ENCODE measurements at places on chromosomes 16 and 17.

- DNase-seq: no peak
These were observed 9.7 kb upstream of the TIMP2 start for GRCh38 chr17:78934681-78935418.

DNA sequence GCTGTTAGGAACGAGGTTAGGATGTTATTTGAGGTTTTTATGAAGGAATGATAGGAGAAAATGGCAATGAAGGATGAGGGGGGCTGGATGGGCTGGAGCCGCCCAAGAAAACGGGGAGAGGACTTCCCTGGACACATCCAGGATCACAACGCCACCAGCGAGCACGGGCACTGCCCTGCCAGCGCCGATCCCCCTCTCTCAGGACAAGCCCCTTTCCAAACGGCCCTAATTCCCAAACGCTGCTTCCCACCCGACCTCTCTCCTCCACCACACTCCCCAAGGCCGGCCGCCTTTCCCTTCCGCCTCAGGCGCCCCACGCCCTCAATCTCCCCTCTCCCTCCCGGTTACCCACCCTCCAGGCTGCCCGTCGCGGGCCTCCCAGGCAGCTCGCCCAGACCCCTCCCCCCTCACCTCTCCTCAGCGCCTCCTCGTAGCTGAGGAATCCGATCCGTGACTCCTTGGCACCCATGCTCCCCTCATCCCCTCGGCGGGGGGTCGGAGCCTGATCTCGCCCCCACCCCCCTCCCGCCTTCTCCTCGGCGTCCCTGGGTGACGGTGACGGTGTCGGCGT lies 377 bp downstream of the USP32 start:
- DNase-seq: peak; percentile 82

- DNase-seq: peak; percentile 79
These were observed at the start of the genes SGSH and SLC26A11 for GRCh38 chr17:80220054-80220735. Gene SGSH (minus strand): TSS chr17:80220333. CDS start chr17:80220313, 20 bp downstream. Gene SLC26A11 (plus strand): TSS chr17:80220427. CDS start chr17:80221561, 1,134 bp downstream.

DNA sequence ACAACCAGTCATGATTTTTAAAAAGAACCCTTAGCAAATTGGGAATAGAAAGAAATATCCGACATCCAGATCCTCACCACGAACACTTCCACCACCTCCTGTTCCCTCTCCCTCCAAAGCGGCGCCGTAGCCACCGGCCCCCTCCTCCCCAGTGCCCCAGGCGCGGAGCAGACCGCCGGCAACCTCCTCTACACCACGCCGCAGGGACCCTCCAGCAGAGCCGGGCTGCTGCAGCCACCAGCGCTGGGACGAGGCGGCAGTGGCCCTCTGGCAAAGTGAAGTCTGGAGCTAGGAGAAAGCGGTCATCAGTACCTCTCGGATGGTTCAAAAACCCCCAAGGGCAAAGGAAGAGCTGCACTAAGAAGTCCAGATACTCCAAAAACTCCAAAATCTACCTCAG lies 41.4 kb upstream of the SLFN13 start:
- DNase-seq: peak; percentile 52

DNA sequence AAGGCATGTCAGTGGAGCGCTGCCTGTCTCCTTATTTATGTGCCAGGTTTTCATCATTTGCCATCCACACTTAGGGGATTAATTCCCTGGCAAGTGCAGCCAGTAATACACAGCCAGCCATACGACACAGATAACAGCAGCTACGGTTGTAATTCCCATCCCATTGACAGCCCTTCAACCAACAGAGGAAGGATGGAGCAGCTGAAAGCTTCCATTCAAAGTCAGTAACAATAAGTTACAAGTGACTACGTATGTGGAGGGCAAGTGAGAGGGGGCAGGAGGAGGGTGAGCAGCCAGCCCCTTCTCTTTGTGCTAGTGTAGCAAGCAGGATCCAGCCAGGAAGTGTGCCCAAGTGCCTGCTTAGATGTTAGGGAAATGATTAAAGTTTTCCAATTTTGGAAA lies 53.8 kb upstream of the LYRM9 start:
- no peak for DNase-seq

- DNase-seq: peak; percentile 53
These were observed 129.7 kb upstream of the CHMP6 start for GRCh38 chr17:80861892-80862291.

- no peak for DNase-seq
These were observed 13.8 kb downstream of the AANAT start for GRCh38 chr17:76481071-76481655.

GRCh38 chr17:75834928-75835653 lies 9.1 kb downstream of the UNC13D start:
- peak; percentile 14 for DNase-seq

GRCh38 chr16:77213542-77214106 lies 14.4 kb downstream of the SYCE1L start:
- no peak for DNase-seq

DNA sequence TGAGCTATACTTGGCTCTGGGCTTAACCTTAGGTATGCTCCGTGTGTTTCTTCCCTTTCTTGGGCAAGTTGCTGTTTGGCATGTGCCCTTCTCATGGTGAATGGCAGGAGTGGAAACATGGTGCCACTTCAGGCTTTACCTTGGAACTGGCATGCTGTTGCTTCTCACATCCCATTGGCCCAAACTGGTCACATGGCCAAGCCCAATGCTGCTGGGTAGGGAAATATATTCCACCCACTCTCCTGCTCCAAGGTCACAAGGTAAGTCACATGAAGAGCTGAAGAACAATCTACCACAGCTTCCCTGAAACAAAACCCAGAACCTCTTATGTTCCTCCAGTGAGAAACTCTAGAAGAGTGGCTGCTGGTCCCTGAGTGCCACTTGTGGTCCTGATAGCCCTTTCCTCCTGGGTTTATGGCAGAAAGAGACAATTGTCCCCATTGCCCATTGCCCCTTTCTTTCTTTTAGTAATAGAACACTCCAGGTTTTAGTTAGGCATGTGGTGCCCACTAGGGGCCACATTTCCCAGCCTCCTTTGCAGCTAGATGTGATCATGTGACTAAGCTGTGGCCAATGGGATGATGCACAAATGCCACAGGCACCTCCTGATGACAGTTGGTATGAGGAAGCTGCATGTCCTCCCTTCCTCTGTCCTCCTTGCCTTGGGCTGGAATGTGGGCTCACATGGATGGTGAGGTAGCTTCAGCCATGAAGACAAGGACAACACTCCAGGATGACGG lies 50.3 kb downstream of the MEOX1 start:
- no peak for DNase-seq

DNA sequence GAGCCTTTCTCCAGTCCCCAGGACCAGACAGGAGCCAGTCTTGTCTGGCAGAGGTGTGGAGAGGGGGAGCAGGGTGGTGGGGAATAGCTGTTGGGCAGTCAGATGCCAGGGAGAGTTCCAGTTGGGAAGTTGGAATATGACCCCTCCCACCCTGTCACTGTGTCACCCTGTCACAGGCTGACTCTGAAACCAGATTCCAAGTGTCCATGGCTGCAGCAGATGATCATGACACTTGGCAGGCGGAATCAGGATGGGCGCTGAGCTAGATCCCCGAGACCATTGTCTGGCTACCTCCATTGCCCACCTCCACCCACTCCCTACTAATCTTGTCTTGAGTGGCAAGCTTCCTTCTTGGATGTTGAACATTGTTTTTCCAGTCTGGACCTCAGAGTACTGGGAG lies 9.2 kb upstream of the NFATC3 start:
- no peak for DNase-seq

DNA sequence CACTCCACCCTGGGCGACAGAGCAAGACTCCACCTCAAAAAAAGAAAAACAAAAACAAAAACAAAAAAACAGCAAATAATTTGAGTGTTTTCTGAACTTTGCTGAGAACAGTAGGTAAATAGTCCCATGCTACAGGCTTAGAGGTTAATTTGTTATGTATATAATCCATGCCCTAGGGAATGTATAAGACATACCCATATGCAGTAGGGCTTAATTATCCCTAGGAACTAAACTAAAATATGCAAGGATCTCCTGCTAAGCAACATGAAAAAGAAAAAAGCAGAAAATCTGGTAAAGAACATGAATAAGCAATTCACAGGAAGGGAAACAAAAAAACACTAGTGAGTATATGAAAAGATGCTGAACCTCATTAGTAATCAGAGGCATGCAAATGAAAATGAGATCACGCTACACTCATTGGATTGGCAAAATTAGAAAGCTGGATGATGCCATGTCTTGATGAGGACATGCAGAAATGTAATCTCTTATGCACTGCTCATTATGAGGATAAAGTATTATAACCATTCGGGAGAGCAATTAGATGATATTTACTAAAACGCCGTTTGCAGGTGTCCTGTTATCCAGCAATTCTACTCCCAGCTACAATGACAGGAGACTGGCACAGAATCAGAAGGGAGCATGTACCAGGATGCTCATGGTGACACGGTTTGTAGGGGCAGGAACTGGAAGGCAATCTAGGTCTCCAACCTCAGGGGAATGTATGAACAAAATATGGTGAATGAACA lies 5.6 kb downstream of the KCTD13 start:
- no peak for DNase-seq

GRCh38 chr17:36104701-36105181 lies 1.1 kb downstream of the CCL4 start:
- no peak for DNase-seq

DNA sequence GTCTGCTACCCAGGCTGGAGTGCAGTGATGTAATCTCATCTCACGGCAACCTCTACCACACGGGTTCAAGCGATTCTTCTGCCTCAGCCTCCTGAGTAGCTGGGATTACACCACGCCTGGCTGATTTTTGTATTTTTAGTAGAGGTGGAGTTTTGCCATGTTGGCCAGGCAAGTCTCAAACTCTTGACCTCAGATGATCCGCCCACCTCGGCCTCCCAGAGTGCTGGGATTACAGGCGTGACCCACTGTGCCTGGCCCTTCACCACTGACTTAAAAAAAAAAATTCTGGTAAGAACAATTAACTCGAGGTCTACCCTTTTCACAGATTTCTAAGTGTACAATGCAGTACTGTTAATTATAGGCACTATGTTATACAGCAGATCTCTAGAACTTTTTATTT lies 279.4 kb downstream of the PARN start:
- no peak for DNase-seq

GRCh38 chr16:85899444-85899843 lies 482 bp downstream of the IRF8 start:
- no peak for DNase-seq

GRCh38 chr17:19433727-19434340 lies 22.8 kb downstream of the RNF112 start:
- no peak for DNase-seq

DNA sequence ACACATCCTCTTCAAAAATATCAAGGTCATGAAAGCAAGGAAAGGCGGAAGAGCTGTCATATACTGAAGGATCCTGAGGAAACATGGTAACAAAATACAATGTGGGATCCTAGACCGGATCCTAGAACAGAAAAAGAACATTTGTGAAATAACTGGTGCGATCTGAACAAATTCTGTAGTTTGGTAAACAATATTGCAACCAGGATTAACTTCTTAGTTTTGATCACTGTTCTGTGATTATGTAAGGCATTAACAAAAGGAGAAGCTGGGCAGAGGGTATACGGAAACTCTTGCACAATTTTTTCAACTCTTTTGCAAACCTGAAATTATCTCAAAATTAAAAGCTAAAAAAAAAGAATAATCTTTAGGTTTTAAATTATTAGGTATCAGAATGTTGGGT lies 109.7 kb downstream of the TRIM37 start:
- no peak for DNase-seq

- peak; percentile 65 for DNase-seq
These were observed 41.5 kb upstream of the CDH5 start for GRCh38 chr16:66324815-66325515.

- DNase-seq: no peak
These were observed 32.8 kb downstream of the LDHD start for GRCh38 chr16:75083813-75084212.

DNA sequence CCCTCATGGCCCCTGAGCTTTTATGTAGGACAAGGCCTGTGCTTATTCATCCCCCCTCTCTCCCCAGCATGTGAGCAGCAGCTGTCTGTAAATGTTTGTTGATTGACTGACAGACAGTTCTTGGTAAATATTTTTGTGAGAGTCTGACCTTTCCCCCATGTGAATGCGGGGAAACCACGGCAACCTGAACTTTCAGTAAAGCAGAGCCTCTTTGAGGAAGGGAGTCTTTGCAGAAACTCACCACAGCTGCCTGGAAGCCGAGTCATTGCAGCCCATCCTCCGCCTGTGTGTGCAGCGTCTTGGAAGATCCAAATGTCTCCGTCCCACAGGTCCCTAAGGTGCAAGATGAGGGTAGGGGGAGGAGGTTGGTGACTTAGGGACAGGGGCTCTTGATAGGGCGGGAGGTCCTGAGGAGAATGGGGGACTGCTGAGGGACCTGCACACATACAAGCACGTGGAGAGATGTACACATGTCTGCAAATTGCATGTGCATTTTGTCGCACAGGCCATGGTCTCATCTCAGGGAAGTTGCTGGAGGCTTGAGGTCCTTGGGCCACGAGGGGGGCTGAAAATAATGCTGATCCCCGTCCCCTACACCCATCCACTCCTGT lies 23.0 kb upstream of the IL21R start:
- DNase-seq: no peak

GRCh38 chr17:283911-284675 lies 68.5 kb downstream of the RPH3AL start:
- DNase-seq: no peak

- DNase-seq: no peak
These were observed 5.6 kb upstream of the XPO6 start for GRCh38 chr16:28217326-28217725.

DNA sequence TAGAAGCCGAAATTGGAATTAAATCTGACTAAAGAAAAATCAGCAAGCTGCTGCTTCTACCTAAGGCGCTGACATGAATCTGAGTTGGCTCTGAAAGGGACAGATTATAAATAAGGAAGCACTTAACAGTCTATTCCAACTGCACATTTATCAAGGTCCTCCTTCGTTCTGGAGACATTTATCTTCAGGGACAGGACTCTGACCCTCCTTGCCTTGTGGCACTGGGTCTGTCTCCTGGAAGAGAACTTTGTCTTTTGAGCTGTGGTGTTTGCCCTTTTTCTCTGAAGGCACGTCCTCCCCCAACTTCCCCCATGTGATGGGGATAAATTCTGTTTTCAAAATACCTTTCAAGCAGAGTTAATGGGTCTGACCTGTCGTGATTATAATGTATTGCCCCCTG lies 47.0 kb upstream of the MARCHF10 start:
- DNase-seq: no peak
